ENCODE measurements at places on chromosomes 16 and 17.

- no peak for DNase-seq
Measured at GRCh38 chr16:23469814-23470213, 16.8 kb upstream of the COG7 start.

DNA sequence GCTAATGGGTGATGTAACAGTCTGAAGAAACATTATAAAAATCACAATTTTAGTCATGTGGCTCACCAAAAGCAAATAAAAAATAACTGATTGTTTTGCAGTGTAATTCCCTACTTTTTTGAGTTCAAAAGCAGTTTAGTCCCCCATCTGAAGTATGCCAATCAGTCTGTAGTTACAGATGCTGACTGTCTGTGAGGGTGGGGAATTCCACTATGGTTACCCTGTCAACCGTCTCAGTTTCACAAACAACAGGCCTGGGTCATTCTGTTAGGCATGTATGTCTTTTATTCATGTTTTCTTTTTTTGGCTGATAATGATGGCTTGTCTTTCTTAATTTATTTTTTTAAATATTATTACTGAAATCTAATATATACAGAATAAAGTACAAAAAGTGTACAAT, 69.3 kb downstream of the STXBP4 start:
- no peak for DNase-seq

DNA sequence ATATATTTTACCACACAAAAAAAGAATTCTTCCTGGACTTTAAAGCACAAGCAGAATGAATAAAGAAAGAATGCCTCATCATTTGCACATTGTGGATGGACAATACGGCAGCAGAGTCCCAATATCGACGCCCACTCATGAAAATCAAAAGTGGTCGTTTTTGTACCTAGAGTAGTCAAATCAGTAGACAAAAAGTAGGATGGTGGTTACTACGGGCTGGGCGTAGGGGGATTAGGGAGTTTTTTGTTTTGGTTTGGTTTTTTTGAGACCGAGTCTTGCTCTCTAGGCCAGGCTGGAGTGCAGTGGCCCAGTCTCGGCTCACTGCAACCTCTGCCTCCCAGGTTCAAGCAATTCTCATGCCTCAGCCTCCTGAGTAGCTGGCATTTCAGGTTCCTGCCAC, 8.6 kb upstream of the CENPV start:
- no peak for DNase-seq

DNA sequence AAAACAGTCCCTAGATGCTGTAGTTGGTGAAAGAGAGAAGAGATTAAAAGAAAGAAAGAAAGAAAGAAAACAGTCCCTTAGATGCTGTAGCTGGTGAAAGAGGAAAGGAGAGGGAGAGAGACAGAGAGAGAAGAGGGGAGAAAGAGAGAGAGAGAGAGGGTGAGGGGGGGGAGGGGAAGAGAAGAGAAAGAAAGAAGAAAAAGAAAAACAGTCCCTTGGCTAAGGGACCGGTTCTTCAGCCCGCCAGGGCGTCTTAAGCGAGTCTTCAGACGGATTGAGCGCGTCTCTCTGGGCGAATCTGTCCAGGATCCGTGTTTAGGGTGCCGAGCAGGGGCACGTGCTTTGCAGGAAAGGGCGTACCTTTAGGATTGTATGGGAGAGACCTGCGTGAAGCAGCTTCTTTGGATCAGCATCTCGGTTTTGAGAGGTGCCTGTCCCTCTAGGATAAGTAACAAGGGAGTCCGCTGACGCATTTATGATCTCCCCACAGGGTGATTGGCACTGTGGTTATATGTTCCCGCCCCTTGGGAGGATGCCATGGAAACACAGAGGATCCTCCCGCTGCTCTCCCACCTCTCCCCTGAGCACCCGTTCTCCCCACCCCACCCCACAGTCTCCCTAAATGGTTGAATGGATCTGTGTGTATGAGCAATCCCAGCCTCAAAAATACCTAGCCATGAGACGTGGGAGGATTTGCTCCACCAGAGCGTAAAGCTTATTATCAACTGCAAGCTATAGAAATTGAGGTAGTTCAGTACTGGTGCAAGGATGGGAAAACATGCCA, 16.7 kb downstream of the GNGT2 start:
- DNase-seq = peak; percentile 38

DNA sequence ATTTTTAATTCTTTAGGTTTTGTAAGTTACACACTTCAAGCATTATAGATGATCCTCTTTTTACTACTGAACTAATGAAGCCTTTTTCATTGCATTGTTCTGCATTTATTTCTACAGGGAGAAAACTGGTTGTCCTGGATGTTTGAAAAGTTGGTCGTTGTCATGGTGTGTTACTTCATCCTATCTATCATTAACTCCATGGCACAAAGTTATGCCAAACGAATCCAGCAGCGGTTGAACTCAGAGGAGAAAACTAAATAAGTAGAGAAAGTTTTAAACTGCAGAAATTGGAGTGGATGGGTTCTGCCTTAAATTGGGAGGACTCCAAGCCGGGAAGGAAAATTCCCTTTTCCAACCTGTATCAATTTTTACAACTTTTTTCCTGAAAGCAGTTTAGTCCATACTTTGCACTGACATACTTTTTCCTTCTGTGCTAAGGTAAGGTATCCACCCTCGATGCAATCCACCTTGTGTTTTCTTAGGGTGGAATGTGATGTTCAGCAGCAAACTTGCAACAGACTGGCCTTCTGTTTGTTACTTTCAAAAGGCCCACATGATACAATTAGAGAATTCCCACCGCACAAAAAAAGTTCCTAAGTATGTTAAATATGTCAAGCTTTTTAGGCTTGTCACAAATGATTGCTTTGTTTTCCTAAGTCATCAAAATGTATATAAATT, 53.0 kb downstream of the TUBD1 start:
- DNase-seq = no peak

DNA sequence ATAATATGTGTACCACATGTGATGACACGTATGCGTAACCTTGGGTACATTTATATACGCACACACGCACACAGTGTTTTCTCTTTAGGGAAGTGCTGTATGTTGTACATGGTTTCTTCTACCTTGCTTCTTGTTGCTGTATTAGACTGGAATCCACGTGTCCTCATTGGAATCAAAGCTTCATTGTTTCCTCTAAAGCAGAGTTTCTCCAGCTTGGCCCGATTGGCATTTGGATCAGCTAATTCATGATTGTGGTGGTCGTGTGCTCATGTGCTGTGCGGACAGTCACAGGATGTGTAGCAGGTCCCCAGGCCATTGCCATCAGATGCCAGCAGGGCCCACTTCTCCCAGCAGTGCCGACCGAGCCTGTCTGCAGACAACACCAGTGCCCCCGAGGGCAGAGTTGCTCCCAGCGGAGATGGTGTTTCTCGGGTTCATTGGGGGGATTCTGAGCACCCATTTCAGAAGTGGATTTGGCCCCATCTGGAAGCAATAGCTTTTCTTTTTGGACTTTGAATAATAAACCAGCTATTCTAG, 148.4 kb downstream of the RPTOR start:
- DNase-seq = no peak

- DNase-seq = no peak
Measured at GRCh38 chr16:66443269-66443652, 16.2 kb downstream of the BEAN1 start.

DNA sequence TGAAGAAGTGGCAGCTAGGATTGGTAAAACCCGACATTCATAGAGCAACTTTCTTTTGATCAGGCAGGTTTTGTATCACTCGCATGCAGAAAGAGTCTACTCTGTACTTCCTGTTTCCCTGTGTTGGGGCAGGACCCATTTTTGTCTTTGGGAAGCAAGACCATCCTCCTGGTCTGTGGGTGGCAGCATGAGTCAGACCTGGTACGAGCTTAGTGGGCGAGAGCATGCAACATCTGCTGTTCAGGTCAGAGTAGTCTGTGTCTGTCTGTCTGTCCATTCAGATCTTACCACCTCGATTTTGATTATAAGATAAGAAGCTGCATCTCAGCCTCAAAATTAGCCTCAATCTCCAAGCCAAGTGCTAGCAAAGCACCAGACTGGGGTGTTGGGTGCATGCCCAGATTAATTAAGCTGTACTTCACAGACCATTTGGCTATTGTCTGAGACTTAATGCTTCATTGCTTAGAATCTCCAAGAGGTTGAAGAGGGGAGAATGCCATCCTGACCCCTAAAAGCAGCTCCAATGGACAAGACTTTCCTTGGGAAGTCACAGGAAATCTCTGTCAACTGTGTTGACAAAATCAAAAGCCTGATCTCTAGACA, 110.9 kb downstream of the XYLT1 start:
- no peak for DNase-seq

DNA sequence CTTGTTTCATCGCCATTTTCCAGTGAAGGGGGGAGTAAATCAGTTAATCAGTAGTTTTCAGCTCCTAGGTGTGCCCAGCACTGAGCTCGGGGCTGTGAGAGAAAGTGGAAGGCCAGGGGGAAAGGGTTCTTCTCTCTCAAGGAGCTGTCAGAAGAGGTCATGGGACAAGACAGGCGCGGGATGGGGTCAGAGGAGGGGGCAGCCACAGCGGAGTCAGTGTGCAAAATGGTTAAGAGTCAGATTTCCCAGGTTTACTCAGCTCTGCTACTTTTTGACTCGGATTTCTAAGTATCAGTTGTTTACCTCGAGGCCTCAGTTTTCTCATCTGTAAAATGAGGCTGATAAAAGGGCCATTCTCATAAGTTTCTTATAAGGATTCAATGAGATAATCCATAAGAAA, 4.3 kb upstream of the XYLT1 start:
- DNase-seq = no peak

DNA sequence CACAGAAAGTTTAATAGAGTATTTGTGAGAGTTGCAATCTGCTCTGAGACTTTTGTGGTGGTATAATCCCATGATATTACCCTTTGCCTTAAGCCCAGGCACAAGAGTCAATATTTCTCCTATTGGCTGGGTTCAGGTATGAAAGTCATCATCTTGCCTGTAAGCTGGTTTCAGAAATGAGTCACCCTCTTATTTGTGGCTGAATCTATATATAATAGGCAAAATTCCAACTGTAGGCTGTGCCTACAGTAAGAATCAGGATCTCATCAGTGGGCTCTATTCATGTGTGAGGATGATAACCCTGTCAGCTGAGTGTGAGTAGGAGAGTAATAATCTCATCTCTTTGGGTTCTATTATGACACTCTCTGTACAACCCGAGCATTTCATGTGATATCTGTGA, 2103.1 kb downstream of the TP53TG3F start:
- no peak for DNase-seq

DNA sequence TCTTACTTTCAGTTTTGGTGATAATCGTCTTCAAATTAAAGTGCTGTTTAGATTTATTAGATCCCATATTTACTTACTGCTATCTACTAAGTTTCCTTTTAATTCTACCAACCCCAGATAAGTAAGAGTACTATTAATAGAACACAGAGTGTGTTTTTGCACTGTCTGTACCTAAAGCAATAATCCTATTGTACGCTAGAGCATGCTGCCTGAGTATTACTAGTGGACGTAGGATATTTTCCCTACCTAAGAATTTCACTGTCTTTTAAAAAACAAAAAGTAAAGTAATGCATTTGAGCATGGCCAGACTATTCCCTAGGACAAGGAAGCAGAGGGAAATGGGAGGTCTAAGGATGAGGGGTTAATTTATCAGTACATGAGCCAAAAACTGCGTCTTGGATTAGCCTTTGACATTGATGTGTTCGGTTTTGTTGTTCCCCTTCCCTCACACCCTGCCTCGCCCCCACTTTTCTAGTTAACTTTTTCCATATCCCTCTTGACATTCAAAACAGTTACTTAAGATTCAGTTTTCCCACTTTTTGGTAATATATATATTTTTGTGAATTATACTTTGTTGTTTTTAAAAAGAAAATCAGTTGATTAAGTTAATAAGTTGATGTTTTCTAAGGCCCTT, 56.8 kb downstream of the HLF start:
- no peak for DNase-seq

DNA sequence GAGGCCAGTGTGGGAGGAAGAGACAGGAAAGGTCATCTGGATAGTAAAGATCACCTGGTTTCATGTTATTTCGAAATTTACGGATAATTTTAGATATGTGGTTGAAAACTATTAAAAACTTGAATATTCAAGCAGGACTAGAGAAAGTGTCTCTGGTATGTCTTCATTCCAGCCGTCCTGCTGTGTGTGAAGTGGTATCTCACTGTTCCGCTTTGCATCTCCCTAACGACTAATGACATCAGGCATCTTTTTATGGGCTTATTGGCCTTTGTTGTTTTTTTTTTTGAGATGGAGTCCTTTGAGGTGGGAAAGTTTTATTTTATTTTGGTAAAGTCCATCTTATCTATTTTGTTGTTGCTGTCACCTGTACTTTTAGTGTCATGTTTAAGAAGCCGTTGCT, 214.4 kb upstream of the CHMP6 start:
- DNase-seq = no peak

- DNase-seq = no peak
Measured at GRCh38 chr16:29775742-29776408, 2.2 kb upstream of the ZG16 start.
